ENCODE measurements at places on chromosomes 1 and 21.

- DNase-seq: no peak
Measured at GRCh38 chr21:32782698-32783097, 11.1 kb upstream of the PAXBP1 start.

DNA sequence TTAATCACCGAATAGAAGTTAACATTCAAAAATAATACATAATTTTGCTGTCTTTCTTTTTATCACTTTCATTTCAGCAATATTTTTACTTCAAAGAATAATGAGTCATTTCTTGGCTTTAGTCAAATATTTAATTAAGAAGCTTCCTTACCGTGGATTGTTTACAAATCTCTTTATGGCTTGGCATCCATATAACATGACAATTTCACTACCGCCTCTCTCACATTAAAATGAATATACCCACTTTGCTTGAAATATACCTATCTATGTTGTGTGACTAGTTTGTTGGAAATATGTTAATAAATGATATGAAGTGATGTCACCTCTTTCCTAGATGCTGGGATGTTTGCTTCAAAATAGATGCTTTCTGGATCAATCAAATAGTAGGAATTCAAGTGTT, 1203.9 kb downstream of the AMY1C start:
- DNase-seq: no peak

GRCh38 chr1:47659146-47659545, 221.3 kb downstream of the FOXD2 start:
- DNase-seq: no peak

DNA sequence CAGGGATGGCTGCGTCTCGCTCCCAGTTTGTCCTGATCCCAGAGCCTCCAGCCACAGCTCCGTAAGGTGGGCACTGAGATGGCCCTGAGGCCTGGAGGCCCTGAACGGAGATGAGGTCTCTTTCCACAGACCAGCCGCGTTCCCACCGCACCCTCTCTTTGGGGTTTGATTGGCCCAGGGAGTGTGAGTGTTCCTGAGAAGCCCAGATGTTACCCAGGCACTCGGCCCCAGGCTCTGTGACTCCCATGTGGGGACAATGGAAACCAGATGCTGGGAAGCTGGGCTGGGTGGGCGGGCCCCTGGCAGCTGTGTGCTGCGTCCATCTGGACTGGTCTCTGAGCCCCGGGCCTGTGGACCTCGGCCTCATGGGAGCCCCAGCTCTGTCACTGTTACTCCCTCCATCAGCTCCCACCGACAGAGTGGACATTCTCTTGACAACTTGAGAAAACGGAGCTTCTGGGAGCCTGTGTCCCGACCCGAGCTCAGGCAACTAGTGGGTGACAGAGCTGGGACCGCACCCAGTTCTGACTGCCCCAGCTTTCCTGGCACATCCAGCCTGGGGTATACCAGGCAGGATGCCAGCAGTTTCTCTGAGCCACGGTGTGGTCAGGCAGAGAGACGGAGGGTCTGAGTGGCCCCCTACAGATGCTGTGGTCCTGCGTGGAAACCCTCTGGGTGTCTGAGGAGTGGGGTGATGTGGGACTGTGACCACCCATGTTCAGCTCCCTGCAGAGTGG, 9.8 kb upstream of the COL6A1 start:
- DNase-seq: no peak

- DNase-seq: no peak
Measured at GRCh38 chr21:37101384-37101783, 28.3 kb downstream of the TTC3 start.

GRCh38 chr1:7425229-7425628, 345.9 kb upstream of the VAMP3 start:
- no peak for DNase-seq

DNA sequence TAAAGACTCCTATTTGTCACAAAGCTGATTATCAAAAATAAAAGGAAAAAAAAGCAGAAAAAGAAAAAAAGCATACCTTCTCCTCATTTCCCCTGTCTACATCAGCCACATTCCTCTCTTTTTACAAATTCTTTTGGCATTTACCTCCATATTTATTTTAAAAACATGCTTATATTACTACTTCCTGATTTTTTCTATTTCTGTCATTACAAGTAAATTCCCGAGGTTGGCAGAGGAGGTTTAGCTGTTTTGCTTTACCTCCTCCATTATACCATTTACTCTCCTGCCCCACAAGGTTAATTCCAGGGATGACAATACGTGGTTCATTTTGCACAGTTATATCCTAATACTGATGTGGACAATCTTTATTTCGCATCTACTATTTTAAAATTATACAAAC, 26.3 kb upstream of the CD34 start:
- no peak for DNase-seq

GRCh38 chr21:45766501-45766900, 123.0 kb downstream of the PCBP3 start:
- no peak for DNase-seq

GRCh38 chr21:32844653-32845436, 73.3 kb upstream of the PAXBP1 start:
- DNase-seq: no peak

DNA sequence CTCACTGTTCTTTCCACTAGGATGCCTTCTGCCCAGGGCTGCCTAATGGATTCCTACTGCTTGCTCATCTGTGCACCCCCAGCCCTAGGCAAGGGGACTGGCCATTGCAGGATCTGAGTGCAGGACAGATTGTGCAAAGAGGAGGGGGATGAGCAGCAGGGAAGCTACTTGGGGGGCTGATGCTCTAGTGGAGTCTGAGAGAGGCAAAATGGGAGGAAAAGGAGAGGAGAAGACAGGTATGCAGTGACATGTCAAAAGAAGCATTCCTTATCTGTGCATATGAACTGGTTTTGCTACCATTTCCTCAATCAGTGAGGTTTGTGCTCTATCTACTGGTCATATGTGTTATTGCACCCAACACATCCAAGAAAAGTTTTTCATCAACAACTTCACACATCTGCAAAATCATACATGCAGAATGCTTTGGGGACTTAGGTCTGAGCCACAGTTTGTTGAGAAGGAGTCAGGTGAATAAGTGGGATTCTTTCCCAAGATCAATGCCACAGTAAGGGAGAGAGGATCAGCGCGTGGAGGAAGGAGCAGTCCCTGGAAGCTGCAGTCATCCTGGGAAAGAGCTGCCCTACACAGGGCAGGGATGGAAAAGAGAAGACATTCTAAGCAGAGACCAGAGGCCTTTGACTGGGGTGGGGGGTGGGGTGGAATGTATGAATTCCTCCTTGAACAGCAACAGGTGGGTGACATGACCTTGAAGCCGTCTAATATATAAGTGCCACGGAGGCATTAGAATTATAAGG, 14.4 kb downstream of the SLC5A9 start:
- peak; percentile 36 for DNase-seq

DNA sequence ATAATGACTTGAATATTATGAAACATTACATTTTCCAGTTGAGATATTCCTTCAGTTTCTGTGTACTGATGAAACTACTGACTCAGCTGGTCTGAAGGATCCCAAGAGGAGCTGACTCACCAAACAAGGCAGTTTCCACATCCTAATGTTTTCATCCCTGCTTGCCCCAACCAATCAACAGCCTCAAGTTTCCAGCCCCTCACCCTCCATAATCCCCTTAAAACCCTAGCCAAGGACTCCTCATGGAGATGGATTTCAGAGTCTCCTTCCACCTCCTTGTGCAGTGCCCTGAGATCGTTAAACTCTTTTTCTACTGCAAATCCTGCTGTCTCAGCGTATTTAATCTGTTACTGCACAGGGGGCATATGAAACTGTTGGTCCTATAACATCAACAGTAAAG, 83.1 kb upstream of the HAO2 start:
- no peak for DNase-seq

DNA sequence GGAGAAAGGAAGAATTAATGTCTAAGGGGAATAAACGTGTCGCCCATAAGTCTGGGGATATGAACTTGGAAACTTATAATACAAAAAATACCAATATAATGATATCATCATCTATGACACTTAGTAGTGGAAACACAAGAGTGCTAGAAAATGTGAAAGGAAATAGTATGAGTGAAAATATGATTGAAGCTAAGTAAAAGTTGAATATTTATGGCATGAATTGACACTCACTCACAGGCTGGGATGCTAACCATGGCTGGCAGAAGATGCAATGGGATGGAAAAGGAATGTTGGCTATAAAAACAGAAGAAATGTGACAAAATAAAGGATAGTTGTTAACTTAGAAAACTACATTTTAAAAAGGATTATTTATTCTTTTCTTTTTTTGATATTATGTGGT, 120.1 kb downstream of the XPR1 start:
- no peak for DNase-seq

- DNase-seq: no peak
Measured at GRCh38 chr1:109786112-109786480, 22.4 kb upstream of the EPS8L3 start.

DNA sequence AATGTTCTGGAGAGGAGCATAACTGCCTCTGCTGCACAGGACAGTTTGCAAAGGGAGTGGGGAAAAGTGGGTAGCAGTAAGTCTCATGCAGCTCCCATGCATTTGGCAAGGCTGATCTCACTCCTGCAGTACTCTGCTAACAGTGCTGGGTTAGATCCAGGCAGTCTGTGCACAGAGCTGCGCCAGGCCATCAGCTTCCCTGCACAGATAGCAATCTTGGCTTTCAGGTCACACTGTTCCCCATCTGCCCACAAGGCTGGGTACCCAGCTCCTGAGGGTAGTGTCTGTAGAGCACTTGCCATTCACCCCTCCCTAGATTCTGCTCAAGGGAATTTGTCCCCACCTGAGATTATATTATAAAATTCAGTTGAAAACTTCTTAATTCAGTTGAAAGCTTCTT, 72.1 kb downstream of the SH3BGR start:
- DNase-seq: no peak

- DNase-seq: no peak
Measured at GRCh38 chr1:77044133-77044849, 174.9 kb downstream of the PIGK start.

DNA sequence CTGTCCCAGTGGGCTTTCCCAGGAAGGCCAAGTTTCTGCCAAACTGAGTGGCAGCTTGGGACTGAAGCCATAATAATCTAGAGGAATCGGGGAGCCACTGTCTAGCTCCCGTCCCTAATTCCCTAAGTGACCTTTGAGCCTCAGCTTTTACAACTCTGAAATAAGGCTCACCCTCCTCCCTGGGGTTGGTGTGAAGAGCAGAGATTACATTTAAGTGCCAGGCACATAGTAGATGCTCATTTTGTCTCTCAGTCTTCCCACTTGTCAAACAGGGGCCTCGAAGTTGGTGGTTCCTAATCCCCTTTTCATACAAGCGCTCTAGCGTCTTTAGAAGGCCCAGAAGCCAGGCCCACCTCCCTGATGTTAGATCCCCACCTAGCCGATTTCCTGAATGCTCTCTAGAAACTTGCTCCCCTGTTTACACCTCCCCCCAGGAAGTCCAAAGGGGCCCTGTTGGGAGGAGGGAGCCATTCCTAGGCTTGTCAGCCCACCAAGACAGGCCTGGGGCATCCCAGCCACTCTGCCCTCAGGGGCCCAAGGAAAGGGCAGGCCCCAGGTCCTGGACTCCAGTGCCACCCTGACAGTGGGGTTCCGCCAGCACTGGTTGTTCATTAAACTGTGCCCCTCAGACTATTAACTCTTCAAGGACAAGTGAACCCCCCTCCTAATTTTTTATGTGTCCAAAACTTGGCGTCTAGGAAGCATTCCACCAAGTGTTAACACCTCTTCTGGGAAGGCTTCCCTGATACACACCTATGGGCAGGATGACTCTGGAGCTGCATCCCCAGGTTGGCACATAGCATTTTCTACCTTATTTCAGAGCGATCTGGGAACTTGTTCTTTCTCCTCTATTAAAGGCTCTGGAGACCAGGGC, 49.3 kb upstream of the ECE1 start:
- no peak for DNase-seq

DNA sequence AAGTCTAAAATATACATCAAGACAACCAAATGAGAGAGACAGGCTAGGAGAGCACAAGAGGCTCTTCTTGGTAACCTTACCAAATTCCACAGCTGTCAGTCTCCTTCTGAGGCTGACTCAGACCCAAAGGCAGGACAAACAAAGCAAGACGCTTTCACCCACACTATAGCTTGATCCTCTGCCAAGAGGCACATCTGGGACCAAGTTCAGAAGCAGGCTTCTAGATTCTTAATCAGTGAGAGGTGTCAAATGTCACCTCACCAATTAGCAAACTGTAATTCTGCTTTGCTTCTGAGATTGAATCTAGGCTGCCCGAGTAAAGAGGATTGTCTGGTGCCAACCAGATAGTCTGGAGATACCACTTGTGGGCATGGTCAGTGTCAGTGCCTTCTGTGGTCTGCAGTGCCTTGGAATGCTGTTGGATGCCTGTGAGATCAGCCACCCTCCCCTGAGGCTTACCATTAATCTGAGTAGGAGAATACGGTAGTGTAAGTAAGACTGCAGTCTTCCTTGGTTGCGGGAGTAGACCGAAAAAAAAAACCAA, 151.0 kb downstream of the FMN2 start:
- DNase-seq: no peak

DNA sequence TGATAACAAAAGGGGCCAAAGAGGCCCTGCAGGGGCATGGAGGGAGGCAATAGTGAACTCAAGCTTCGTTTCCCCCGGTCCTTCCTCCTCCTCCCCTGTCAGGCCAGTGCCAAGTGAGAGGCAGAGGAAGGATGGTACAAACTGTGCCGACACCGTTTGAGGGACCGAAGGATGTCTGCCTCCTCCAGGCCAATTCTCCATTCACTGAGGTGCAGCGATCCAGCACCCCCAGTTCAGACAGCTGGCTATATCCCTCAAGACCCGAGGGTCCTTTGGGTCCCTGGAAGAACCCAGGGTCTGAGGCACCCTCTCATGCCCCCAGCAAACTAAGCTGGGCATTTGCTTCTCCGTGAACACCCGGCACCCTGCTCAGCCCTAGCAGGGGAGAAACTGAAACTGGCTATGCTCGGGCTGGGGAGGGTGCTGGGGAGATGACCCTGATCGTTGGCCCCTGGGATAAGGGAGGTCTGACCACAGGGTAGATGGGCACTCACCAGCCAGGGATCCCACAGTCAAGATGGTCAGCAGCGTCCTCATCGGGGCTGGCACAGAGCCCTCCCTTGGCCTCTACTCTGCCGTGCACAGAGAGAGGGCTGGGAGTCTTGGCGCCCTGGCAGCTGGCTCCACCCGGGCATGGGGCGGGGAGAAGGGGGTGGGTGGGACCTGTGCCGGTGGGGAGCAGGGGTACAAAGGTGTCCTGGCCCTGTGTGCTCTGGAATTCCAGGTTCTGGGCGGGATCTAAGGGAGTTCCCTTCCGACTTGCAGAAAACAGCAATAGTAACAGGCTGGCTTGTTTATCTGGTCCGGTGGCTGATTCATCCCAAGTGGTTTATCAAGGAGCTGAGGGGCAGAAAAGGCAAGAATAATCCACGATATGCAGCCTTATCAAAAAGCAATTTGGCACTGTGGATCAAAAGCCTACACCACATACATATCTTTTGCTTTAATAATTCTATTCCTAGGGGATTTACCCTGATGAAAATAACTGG, at the start of gene IL22RA1:
IL22RA1 (minus strand) TSS at position 595 of the 989 bp plus-strand sequence; CDS start at position 537, 58 bp downstream.
- no peak for DNase-seq

DNA sequence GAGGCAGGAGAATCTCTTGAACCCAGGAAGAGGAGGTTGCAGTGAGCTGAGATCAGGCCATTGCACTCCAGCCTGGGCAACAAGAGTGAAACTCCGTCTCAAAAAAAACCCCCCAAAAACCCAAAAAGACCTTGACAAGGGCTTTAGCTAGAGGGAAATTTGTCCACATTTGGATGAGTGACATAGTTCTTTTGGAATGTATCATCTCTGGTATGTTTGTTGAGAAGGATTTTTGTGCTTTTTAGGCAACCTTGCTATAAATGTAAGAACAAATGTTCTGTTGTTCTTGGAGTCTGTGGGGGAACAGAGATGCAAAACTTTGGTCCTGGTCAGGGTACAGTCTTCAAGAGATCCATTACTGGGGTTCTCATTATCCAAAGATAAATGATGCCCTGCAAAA, 28.9 kb downstream of the INAVA start:
- no peak for DNase-seq

All from DMS153 (cell line).